ENCODE measurements at places on chromosomes 5 and 9. TPM values are rescaled to one million over a fixed set of nuclear protein-coding genes. Genes with fewer than 3 reads are reported as not detected.

The PPP3R2 gene
- total RNA-seq: not detected

GRCh38 chr5:138654281-138654867 lies 79.2 kb upstream of the HSPA9 start:
- no peak for DNase-seq

The IL3 gene
- not detected for total RNA-seq

The PALM2AKAP2 gene
- total RNA-seq: 165 TPM

- no peak for DNase-seq
Observed at GRCh38 chr9:37769306-37769705, 15.6 kb downstream of the EXOSC3 start.

The SPINK4 gene
- total RNA-seq: not detected

DNA sequence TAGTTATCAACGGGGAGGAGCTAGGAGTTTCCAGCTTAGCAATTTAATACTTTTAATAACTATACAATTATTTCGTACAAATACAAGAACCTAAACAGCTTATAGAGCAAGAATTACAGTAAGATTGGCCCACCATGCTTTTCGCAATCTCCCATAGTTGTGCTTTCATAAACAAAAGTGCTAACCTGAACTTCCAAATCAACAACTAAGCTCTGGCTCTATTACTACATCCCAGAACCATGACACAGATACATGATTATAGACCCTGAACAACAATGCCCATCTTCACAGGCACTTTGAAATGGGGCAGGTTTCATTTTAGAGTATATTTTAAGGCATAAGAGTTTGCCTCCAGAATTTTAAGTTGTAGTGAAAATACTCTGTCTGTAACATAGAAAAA lies 203.5 kb downstream of the DMRTA1 start:
- DNase-seq: no peak

The CAVIN4 gene
- total RNA-seq: 102 TPM

The GLRA1 gene
- total RNA-seq: not detected

GRCh38 chr5:160744268-160745101 lies 107.5 kb downstream of the ATP10B start:
- DNase-seq: no peak

DNA sequence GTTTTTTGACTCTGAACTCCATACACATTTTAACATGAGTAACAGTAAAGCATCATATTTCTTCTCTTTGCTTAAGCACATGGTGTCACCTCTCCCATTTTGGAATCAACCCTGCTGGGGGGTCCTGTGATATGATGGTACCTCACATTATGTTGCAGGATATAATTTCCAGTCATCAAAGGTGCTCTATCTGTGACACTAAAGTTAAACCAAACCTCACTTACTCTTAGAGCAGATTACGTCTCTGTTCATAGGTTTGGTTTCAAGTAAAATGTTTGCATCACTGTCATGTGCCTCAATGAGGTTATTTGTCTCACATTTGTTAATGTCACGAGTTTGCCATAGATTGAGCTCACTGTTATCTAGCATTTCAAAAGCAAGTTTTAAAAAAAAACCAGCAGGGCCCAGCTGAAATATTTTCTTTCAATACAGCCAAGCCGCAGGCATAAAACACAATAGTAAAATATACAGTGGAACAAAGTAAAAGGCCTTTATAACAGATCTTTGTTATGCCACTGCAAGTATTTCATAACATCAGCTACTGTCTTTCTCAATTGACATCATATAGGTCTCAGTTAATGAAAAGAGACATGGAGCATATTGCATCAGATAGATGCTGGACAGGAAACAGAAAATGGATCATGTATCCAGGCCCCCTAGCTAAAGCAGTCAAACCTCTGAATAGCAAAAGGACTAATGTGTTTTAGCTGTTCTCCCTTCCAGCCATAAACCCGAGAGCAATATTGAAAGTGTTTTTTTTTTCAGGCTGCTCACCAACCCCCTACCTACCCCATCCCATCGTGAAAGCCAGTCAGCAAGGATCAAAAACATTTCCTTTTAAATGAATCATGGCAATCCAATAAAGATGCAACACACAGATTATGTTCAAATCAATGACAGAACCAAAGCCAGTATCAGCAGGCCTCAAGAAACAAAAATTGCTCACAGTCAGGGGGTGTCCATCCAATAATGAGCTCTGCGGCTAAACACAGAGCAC lies 182.1 kb upstream of the ITGA1 start:
- DNase-seq: no peak

- no peak for DNase-seq
Observed at GRCh38 chr9:81477669-81478068, 211.7 kb downstream of the TLE1 start.

The SPATA6L gene
- 2.4 TPM for total RNA-seq

The OBP2B gene
- not detected for total RNA-seq

The SIT1 gene
- total RNA-seq: not detected

- peak; percentile 79 for DNase-seq
Observed at GRCh38 chr9:130043654-130044623, 950 bp upstream of the FNBP1 start.

GRCh38 chr5:167664222-167664804 lies 627.1 kb upstream of the WWC1 start:
- no peak for DNase-seq

The PLPP6 gene
- total RNA-seq: 2.7 TPM

DNA sequence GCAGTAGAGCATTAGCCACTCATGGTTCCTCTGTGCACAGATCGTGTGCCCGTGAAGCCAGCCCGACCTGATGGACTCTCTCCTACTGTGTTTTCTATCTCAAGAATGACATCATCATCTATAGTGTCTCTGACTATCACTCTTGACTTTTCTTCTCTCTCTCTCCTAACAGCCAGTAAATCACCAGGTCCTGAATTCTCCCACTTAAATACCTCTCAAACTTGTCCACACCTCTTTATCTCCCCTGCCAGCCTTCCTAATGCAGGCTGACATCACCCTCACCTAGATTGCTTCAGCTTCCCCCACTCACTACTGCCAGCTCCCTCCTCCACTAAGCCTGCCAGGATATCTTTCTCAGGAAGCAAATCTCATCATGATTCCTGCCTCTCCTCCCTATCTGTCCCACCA lies 90.6 kb upstream of the MIER3 start:
- DNase-seq: no peak

DNA sequence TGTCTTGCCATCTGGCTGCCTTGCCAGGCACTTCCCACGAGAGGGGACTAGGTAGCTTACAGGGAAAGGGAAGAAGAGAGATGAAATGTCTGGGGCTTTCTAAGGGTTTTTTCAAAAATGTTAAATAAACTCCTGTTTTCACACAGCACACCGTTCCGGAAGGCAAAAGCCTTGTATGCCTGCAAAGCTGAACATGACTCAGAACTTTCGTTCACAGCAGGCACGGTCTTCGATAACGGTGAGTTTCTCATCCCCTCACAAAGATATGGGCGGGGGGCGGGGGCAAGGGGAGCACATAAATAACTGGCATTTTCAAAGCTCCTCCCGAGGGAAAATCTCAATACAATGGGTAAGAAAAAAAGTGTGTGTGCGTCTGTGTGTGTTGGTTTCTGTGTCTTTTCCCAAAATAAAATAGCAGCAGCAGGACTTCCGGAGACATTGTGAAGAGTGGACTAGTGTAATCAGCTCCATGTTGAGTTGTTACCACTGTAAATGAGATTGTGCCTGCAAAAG lies 189.6 kb downstream of the NR3C1 start:
- DNase-seq: no peak

The MARCHF11 gene
- total RNA-seq: 1.3 TPM

The CDHR2 gene
- 0.51 TPM for total RNA-seq

The DROSHA gene
- total RNA-seq: 34.1 TPM

GRCh38 chr5:16025681-16026080 lies 153.9 kb downstream of the MARCHF11 start:
- DNase-seq: no peak

- DNase-seq: no peak
Observed at GRCh38 chr5:172533058-172533398, 78.7 kb upstream of the SH3PXD2B start.

- no peak for DNase-seq
Observed at GRCh38 chr5:27592231-27592630, 553.8 kb upstream of the CDH9 start.

GRCh38 chr9:7094052-7094451 lies 336.3 kb downstream of the KDM4C start:
- no peak for DNase-seq

- DNase-seq: no peak
Observed at GRCh38 chr5:141866096-141866495, 12.1 kb downstream of the PCDH1 start.

The RGS7BP gene
- total RNA-seq: 1.7 TPM

The PCDHB8 gene
- 2.3 TPM for total RNA-seq

The RAI14 gene
- total RNA-seq: 17.5 TPM

- no peak for DNase-seq
Observed at GRCh38 chr9:84062538-84062937, 81.9 kb downstream of the RMI1 start.

GRCh38 chr5:133970325-133970909 lies 2.0 kb upstream of the C5orf15 start:
- no peak for DNase-seq

DNA sequence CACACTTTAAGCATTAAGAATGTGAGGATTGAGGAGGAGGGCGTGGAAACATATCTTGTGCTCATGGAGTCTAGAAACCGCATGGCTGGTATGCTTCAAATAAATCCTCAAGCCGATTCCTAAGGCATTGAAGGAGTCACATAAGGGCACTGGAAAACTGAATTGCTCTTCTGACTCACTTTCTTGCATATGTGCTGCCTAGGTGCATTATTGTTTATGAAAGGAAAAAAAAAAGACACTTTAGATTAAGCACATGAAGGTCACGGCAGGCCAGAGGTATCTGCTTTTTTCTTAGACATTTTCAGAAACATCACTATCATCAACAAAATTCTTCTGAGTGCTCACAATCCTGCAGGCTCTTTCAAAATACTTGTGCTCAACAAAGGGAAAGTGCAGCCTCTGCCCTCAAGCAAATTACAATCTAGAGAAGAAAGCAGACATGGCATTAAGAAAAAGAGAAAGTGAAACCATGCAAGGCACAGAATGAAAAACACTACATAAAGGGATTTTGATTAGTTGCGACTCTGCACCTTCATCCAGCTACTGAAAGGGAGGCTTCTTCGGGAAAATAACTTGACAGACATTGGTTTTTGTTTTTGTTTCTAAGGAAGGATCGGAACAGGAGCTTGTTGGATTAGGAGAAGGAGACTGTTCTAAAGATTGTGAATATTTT lies 2117.6 kb downstream of the MAT2B start:
- no peak for DNase-seq

The RNF180 gene
- 13.7 TPM for total RNA-seq

GRCh38 chr9:91562416-91562815 lies 138.8 kb upstream of the NFIL3 start:
- no peak for DNase-seq

GRCh38 chr5:122120493-122120892 lies 8.9 kb upstream of the ZNF474 start:
- no peak for DNase-seq

- no peak for DNase-seq
Observed at GRCh38 chr5:83528439-83528769, 56.9 kb downstream of the VCAN start.

DNA sequence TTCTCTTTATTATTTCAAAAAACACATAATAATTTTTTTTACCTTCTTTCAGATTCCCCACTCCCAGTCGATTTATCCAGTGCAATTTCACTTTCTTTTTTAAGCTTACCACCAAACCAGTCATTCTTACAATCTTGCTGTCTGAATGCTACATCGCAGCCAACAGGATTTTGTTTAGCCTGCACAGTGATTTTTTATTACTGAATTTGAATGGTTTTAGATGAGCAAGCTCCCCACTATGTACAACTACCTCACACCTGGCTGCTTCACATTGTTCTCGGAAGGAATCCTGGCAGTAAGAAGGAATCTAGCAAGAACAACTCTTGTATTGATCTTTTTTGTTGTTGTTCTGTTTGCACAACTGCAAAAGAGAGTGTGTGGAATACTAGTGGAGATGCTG lies 668.1 kb upstream of the WWC1 start:
- DNase-seq: no peak

GRCh38 chr9:88258024-88258423 lies 119.7 kb upstream of the SPATA31C2 start:
- DNase-seq: peak; percentile 77

DNA sequence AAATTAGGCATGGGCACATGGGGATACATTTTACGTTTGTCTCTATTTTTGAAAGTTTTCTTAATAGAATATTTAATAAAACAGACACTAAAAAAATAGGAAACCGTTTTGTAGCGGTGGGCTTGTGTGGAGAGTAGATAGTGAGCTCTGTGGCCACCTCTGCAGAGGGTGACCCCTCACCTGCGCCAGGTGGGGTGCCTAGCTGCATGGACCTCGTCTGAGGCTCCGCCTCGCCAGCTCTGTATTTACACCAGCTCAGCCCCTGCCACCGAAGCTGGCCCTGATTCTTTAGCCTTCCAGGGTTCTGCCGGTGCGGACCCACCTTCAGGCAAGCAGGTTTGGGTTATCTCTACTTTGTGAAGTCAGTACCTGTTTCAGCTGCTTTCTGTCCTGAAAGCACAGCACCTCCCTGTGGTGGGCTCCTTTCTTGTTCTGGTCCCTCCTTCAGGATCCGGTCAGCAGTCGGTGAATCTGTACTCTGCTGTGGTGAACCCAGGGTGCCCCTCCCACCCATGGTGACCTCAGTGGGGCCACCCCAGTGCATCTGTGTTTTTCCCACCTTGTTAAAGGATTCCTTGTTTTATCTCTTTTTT lies 105.2 kb upstream of the CACNA1B start:
- DNase-seq: no peak

DNA sequence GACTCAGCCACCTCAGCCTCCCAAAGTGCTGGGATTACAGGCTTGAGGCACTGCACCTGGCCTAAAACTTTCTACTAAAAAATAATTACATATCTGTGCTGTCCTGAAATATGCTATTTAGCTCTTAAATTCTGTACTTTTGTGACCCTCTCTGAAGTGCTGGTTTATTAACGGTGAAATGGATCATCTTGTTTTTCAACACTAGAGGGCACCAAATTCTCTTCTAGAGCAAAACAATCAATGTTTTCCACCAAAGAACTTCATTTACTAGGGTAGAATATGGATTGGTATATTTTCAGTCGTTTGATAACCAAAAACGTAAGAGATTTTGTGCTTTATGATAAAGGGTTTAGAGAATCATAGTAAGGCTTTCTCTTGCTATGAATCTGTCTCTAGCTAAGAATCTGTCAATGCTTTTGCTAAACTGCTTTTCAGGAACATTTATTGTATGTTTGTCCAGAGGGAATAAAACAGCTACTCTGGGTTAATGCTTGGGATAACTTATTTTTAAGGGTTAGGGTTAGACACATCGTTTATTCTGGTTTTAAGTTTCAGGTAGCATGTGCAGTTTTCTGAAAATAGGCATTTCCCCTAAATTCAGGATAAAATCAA lies 63.6 kb downstream of the RNF180 start:
- no peak for DNase-seq

DNA sequence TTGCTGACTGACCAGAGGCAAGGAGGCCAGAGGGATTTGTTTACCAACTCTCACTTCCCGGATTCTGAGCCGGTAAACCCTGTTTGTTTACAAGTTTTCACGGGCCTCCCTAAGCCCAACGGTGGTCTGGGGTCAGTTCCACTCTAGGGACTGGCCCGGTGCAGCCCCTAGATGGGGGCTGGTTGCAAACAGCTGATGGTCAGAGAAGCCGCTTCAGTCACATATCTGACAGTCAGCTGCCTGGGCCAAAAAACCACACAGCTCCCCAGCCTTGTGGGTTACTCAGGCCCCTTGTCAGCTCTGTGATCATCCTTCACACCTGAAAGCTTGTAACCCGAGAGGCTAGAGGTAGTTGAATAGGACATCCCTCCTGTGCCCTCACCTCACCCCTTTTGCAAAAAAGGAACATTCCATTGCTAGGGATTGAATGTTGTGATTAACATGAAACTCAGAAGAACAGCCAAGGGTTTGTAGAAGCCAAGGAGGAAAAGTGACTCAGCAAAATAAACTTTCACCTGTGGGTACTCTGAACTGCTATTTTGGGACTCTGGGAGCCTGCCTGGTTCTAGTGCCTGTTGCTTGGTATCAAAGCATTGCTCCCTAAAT lies 40.4 kb downstream of the SAR1B start:
- DNase-seq: peak; percentile 50

The IFNA13 gene
- not detected for total RNA-seq

All from cardiac septum (tissue), 1 donor.